ENCODE measurements at places on chromosomes 1 and 21.

GRCh38 chr1:214678386-214678785, 75.4 kb downstream of the CENPF start:
- DNase-seq = peak; percentile 37

GRCh38 chr1:39321979-39322378, 117.5 kb downstream of the MACF1 start:
- DNase-seq = no peak

- DNase-seq = no peak
These were observed 226.4 kb downstream of the S1PR1 start for GRCh38 chr1:101463195-101463594.

GRCh38 chr1:59077466-59078069, 219.3 kb upstream of the FGGY start:
- DNase-seq = no peak

DNA sequence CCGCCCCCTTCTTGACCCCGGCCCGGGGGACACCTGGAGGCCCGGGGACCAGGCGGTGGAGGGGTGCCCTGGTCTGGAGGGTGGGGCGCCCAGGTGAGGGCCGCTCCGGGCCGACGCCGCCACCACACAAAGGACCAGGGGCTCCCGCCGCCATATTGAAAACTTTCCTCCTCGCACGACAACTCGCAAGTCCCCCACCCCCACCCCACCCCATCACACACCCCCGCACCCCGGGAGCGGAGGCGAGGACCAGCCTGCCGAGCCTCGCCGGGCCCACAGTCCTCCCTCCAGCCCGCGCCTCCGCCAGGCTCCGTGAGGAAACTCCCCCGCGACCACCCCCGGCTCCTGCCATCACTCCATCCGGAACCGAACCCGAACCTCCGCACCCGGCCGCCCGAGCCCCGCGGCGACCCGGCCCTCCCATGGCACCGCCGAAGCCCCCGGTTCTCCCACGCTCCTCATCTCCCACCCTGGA, 733 bp downstream of the KDM5B start:
- no peak for DNase-seq

DNA sequence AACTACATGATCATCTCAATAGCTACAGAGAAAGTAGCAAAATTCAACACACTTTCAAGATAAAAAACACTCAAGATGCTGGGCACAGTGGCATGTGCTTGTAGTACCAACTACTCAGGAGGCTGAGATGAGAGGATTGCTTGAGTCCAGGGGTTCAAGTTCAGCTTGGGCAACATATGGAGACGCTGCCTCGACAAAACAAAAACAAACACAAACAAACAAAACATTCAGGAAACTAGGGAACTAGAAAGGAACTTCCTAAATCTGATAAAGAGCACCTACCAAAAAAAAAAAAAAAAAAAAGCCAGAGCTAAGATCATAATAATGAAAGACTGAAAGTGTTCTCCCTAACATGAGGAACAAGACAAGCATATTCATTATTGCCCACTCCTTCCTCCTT, 22.8 kb upstream of the RNF186 start:
- no peak for DNase-seq

Measured in brain microvascular endothelial cell (primary cell).